ENCODE measurements at places on chromosomes 11 and 22. TPM values are rescaled to one million over a fixed set of nuclear protein-coding genes. Genes with fewer than 3 reads are reported as not detected.

GRCh38 chr11:79052544-79052943, 388.3 kb downstream of the TENM4 start:
- DNase-seq: no peak

GRCh38 chr11:31643857-31644256, 134.3 kb downstream of the ELP4 start:
- no peak for DNase-seq

DNA sequence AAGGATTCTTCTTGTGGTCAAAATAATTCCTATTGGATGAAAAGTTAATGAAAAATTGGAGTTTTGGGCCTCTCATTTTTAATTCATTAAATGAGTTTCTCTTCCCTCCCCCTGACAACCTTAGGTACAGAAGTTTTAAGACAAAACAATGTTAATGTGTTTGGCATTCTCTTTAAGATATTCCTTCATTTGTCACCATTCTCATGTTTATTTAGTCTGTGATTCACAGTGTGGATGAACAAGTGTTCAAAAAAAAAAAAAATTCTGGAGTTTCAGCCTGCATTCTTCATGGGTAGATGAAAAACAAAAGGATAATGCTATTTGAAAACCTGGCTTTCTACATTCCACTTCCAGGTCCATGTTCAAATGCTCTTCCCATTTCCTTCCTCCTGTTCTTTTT, 172.6 kb upstream of the LUZP2 start:
- DNase-seq: no peak

- DNase-seq: no peak
Observed at GRCh38 chr22:25002241-25002985, 49.9 kb downstream of the KIAA1671 start.

DNA sequence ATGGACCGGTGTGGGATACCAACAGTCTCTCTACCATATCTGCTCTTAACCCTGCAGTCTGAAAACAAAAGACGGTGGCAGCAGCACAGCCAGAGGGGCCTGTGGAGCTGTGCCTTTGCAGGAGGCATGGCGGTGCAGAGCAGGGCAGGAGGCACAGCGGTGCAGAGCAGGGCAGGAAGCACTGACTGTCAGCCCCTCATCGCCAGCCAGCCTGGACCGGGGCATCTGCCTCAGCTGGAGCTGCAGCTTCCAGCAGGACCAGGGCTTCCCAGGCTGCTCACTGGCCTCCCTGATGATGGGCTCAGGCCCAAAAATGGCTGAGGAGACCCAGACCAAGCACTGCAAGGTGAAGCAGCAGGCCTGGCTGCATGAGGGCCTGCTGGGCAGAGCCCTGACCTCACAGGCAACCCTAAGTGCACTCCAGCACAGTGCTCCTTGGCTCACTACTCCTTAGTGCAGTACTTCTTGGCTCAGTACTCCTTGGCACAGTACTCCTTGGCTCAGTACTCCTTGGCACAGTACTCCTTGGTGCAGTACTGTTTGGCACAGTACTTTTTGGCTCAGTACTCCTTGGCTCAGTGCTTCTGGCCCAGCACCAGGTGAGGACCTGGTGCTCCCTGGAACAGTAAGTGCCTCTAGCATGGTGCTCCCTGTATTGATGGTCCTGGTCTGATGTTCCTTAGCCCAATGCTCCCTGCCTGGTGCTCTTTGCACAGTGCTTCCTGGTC, 78.0 kb downstream of the DHCR7 start:
- DNase-seq: no peak

- no peak for DNase-seq
Observed at GRCh38 chr22:17118342-17118741, 2.8 kb downstream of the TMEM121B start.

DNA sequence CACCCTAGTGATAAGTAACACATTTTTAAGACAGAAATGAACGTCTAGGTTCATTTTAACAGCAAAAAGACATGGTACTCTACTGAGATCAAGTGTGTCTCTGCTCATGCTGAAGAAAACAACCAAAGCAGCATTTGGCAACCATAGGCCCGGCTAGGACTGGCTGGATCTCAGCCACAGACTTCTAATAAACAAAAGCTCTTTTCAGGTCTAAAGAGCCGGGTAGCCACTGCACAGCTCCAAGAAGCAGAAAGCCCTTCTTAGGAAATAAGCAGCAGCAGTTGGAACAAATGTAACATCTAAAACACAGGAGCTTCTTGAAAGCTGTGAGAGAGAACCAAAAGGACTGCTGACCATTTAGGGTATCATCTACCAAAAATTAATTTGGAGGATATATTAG, 37.6 kb downstream of the PITPNB start:
- no peak for DNase-seq

- no peak for DNase-seq
Observed at GRCh38 chr11:79374727-79375126, 66.1 kb downstream of the TENM4 start.

GRCh38 chr11:76802621-76803020, 19.5 kb downstream of the TSKU start:
- DNase-seq: no peak

Gene OR6A2
- total RNA-seq: not detected

All from ascending aorta (tissue), 2 donors.